ENCODE measurements at places on chromosomes 6 and 20. TPM values are rescaled to one million over a fixed set of nuclear protein-coding genes. Genes with fewer than 3 reads are reported as not detected.

DNA sequence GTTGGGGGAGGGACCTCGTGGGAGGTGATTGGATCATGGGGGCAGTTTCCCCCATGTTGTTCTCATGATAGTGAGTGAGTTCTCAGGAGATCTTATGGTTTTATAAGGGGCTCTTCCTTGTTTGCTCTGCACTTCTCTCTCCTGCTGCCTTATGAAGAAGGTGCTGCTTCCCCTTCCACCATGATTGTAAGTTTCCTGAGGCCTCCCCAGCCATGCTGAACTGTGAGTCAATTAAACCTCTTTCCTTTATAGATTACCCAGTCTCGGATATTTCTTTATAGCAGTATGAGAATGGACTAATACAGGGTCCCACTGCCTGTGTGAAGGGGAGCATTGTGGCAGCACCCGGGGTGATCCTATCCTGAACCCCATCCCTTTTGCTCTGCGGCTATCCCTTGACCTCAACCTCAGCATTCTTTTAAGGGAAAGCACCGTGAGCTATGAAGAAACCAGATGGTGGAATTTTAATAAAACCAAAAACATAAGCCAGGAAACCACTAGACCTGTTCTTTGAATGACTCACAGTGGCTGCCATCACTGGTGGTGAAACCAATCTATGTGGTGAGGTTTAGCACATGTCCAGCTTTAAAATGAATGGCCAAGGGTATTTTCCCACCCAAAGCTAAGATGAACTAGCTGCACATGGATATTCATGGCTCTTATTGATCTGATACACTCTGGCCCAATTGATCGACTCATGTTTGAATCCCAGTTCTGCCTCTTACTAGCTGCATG, 62.2 kb downstream of the ZDHHC14 start:
- DNase-seq = no peak

DNA sequence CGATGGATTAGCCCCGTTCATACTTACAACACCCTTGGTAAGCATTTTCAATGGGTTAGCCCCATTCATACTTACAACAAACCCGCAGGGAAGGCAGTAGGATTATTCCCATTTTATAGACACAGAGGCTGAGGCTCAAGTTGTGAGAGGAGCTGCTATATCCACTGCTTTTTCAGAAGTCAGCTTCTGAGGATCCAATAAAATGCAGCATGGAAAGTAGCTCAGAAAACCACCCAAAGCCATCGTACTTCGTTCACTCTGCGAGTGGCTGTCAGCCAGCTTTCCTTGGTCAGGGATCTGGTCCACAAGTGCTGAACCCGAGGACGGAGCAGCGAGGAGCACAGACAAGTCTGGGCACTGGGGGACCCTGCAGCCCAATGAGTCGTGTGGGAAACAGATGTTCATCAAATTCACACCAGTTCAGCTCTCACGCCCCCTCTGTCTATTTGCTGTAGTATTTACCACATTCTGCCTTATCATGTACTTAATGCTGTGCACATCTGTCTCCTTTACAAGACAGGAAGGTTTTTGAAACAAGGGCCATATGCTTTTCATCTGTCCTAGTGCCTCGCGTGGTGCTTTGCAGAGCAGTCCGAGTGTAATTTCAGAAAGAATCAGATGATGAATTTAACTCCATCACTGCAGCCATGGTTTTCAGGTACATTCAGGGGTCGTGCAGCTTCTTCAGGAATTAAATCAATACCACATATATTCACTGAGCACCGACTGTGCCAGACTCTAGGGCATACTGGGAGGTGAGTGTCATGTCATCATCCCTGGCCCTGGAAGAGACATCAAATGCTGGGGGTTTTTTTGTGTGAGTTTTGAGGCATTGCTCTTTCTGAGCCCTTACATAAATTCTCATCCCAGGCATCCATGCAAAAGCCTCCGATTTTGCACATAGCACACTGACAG, 256.9 kb downstream of the CDH26 start:
- no peak for DNase-seq

The CAGE1 gene
- 0.70 TPM for total RNA-seq

GRCh38 chr6:39905640-39905975, 28.7 kb downstream of the MOCS1 start:
- no peak for DNase-seq

The GPR6 gene
- not detected for total RNA-seq

GRCh38 chr6:8855411-8855810, 420.1 kb upstream of the SLC35B3 start:
- DNase-seq = no peak

- no peak for DNase-seq
These were observed 13.5 kb downstream of the ZC2HC1B start for GRCh38 chr6:143877584-143878271.

DNA sequence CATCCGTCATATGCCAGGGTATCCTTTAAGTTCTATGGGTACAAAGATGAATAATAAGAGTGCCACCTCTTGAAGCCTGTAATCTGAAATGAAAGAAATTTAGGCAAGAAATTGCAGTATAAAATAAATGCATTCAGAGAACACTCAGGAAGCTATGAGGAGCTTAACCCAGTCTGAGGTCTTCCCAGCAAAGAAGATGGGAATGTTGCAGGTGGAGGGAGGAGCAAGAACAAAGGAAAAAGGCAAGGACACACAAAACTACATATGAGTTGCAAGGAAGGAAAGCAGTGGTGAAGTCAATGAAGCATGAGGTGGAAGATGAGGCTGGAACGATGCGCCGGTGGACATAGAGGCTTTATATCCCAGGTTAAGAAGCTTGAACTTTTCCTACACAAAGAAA, 67.0 kb upstream of the DST start:
- no peak for DNase-seq

The NEDD9 gene
- total RNA-seq = 107 TPM

The NHSL1 gene
- 0.38 TPM for total RNA-seq

The DCDC2 gene
- not detected for total RNA-seq

The SLC35B3 gene
- 9.0 TPM for total RNA-seq

The PXMP4 gene
- total RNA-seq = 6.2 TPM

- no peak for DNase-seq
These were observed 10.9 kb upstream of the GCM1 start for GRCh38 chr6:53159558-53159957.

The EYA4 gene
- total RNA-seq = not detected

DNA sequence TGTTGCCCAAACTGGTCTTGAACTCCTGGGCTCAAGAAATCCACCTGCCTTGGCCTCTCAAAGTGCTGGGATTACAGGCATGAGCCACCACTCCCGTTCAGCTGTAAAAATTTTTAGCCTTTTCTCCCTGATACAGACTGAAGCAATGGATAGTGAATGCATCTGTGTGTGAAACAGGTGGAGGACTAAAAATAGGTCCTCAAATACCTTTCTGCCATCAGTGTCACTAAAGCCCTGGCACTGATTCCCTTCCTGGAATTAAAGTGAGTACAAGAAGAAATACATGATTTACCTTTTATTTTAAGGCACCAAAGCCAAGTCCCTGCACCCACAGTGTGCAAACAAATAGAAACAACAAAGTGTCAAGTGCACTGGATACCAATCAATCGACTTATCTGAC, 25.1 kb downstream of the TULP4 start:
- DNase-seq = no peak

DNA sequence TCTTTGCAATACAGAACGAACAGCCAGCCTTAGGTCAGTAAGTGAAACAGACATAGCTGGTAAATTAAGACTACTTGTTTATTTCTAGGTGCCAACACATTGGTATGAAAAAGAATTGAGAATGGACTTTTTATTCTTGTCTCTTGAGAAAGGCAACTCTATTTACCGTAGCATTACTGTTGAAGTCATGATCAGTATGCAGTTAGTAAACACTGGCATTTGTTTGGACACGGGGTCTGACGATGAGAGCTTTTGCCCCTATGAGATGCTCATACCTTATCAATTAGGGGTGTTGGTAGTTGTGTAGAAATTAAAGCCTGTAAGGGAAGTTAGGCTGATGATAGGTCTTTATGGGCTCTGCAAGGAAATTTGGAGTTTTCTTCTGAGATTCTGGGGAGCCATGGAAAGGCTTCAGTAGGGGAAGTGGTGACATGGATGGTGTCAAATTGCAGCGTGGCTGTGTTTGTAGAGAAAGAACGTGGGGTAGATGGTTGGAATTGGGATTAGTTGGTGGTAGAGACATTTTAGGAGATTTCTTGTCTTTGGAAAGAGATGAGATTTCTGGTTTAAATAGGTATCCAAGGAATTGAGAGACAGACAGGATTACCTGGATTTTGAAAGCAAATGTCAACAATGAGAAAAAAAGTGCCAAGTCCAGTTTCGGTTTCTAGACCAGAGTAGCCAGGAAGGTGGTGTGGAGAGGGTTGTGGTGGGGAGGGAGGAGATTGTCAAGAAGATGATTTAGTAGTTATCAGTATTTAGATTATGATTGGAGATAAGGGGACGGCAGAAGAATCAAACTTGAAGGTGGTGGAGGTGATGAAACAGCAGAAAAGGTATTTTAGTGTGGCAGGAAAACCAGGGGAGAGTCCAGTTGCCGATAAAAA, 116.6 kb downstream of the JARID2 start:
- DNase-seq = no peak

DNA sequence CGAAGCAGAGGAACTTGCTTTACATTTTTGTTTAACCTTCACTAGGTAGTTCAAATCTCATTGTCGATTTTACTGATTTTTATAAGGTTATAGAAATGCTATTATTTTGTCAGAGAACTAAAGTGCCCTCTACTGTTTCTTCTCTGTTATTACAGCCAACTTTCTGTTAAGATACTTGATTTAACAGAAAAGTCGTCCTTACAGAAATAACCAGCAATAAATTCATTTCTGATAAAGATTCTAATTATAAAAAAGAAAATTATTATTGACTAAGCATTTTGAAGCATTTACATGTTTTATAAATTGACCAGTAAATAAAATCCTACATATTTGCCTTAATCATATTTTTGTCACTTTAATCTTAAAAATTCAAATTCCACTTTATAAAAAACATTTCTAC, 60.8 kb downstream of the OGFRL1 start:
- no peak for DNase-seq

DNA sequence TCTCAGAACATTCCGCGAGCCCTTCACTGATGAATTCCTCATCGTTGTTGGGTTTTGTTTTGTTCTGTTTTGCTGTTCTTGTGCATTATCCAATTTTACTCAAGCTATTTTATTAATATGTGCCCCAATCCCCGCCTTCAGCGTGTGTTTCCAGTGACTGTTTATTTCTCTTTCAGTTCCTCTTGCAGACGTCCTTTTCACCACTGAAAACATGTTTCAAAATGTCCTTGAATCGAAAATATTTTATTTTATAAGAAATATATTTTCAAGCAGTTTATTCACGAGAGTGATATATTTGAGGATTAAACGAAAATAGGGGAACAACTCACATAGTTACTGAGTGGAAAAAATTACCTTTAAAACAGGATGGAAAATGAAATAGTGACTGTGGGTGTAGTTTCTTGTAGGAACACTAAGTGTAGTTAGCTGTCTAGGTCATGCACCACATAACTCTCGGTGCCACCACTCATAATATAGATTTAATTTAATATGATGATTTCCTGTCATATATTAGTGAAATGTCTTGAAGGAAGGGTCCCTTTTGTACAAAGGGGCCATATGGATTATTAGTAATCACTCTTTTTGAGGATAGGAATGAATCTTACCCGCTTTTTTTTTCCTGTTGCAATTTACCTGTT, 45.3 kb upstream of the HDDC2 start:
- DNase-seq = no peak

GRCh38 chr6:17505767-17506280, 94.3 kb upstream of the FAM8A1 start:
- DNase-seq = no peak
